ENCODE measurements at places on chromosomes 1 and 21. TPM values are rescaled to one million over a fixed set of nuclear protein-coding genes. Genes with fewer than 3 reads are reported as not detected.

C4BPB gene
- total RNA-seq: 1.7 TPM

GRCh38 chr1:74161497-74161896 is 36.5 kb downstream of the LRRIQ3 start:
- no peak for ATAC-seq

IRF6 gene
- total RNA-seq: 0.68 TPM

- no peak for ATAC-seq
Observed at GRCh38 chr1:206716870-206717673, 32.4 kb downstream of the MAPKAPK2 start.

RHOC gene
- total RNA-seq: 56.8 TPM

- no peak for ATAC-seq
Observed at GRCh38 chr1:202806845-202807450, 1.3 kb downstream of the KDM5B start.

TMEM240 gene
- total RNA-seq: 10.7 TPM

SLC25A24 gene
- total RNA-seq: 3.1 TPM

GRCh38 chr21:26748066-26748465 is 97.1 kb downstream of the ADAMTS1 start:
- ATAC-seq: no peak

DNA sequence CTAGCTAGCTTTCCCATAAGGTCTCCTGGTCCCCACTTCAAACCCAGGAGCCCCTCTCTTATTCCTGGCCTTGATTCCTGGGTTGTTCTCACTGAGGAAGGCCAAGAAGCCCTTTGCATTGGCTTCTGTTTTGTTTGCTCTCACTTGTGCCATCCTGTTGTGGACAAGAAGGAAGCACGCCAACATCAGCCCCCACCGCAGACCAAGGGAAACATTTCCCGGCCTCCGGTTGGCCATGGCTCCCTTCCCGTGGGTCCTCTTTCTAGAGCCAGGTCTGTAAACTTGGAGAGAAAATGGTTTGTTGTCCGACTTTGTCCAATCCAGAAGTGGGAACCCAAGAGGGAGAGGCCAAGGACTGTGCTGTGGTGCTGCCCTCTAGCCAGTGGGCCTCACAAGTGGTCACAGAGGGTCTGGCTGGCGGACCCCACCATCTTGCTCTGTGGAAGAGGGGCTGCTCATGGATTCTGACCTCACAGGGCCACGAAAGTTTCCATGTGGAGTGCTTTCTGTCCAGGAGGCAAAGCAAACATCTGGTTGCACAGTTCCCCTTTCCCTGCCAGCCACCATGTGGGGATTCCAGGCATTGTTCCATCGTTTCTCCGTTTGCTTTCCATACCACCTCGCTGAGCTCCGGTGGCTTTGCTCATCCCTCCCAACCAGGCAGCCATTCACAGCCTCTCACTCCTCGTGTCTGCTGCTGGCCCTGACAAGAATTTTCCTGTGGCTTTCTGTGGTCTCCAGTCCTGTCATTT is 18.9 kb upstream of the TENT5C start:
- ATAC-seq: no peak
